ENCODE measurements at places on chromosomes 2 and 18.

DNA sequence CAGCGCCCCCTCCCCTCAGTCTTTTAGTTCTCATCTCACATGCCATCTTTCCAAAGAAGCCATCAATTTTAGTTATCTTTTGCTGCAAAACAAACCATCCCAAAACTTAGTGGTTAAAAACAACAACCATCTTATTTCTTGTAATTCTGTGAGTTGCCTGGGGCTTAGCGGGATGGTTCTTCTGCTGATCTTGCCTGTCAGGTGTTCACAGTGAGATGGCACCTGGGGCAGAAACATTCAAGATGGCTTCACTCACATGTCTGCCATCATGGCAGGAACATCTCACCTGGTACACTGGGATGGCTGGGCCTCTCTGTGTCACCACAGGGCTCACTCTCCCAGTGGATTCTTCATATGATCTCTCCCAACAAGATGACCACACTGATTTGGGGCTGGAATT, 144.5 kb upstream of the MSH6 start:
- DNase-seq: no peak

DNA sequence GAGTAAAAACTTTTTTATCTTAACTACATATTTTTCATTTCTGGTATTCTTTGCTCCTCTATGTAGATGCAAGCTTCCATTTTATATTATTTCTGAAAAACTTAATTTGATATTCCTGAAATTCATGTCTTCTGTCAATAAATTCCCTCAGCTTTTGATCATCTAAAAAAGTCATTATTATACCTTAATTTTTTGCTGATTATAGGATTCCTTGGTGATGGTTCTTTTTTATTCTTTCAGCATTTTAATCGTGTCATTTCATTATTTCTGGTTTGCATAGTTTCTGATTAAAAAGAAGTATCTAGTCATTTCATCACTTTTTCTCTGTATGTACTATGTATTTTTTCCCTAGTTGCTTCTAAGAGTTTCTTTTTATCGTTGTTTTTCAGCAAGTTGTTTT, 241.8 kb upstream of the CYP26B1 start:
- no peak for DNase-seq

DNA sequence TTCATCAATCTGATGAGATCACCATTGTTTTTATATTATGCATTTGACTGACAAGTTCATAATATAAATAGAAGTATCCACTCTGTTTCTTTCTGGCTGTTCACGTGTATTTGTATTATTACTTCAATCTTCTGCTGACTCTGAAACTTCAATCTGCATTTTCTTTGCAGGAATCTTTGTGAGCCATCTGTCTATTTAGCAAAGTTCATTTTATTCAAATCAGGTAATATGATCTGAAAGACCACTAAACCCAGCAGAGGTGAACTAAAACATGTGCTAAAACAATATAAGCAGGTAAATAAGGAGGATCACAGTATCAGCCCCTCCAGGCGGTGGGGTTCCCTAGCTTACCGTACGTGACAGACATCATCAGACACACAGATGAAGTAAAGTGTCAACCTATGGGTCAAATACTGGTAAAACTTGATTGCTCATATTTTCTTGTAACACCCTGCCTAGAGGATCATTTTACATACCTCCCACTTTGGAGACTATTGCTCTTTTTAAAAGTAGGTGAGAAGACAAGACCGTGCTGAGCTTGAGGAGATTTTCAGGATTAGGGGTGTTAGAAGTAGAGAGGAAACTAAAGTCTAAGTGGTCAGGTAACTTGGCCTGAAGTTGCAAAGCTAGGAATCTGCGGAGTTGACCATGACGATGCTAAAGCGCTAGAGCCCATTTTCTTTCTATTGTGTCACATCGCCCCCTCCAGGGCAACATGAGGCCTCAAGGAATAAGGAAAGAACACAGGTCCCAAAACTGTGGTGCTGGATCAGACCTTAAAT, 9.0 kb downstream of the DTNB start:
- DNase-seq: peak; percentile 6

DNA sequence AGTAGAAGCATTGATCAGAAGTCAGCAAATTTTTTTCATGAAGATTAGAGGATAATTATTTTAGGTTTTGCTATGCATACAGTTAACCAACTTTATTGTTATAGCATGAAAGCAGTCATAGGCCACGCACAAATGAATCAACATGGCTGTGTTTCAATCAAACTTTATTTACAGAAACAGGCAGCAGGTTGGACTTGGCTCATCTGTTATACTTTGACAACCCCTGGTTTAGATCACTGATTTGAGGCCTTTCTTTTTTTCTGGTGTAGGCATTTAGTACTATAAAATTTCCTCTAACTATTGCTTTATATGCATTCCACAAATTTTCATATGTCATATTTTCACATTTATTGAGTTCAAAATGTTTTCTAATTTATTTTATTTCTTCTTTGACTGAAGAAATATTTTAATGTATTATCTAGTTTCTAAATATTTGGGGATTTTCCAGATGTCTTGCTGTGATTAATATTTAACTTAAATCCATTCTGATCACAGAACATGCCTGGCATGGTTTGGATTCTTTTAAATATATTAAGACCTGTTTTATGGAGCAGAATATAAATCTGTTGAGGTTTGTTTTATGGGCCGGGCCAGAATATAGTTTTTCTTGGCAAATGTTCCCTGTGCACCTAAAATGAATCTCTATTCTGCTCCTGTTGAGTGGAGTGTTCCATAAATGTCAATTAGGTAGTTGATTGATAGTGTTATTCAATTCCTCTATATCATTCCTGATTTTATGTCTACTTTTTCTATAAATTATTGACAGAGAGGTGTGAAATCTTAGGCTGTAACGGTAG, 116.3 kb upstream of the KLHL29 start:
- DNase-seq: no peak

DNA sequence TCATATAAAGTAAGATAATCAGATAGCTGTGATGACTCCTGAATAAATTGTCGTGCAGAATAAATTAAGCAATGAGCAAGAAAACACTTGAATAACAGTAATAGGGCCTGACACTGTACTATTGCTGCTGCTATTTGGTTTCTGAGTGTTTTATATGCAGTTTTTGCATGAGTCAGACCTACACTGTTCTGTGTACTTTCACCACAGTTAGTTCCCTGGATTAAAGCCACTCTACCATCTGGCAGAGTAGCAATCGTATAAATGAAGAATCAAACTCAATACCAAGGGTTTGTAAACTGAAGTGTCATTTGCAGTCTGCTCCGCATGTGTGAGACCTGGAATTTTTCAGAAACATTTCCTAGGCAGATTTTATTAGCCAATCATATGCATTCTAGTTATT, 398.6 kb upstream of the CDH7 start:
- no peak for DNase-seq

DNA sequence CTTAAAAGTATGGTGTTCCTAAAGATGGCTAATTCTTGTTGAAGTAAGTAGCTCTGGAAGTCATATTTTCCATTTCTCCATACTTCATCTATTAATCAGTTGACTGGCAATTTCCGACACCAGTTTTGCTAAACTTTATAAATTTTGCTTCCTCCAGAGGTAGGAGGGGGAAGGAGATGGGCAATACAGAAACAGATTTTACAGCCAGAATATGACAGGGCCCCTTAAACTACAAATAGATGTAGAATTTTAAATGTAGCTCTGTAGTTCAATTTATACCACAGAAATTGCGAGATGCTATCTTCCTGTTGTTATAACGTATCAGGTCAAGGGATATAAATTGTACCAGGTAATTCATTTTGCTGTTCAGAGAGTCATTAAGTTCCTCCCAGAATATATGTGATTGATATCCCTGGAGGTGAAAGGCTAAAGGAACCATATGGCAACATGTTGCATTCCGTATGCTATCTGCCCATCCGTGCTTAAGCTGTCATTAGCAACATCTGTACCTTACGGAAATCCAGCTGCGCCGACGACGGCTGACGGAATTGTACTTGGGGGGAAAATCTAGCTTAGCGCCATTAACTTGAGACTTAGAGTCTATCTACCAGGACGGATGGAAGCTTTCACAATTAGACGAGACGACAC, 8.4 kb upstream of the NR4A2 start:
- no peak for DNase-seq

DNA sequence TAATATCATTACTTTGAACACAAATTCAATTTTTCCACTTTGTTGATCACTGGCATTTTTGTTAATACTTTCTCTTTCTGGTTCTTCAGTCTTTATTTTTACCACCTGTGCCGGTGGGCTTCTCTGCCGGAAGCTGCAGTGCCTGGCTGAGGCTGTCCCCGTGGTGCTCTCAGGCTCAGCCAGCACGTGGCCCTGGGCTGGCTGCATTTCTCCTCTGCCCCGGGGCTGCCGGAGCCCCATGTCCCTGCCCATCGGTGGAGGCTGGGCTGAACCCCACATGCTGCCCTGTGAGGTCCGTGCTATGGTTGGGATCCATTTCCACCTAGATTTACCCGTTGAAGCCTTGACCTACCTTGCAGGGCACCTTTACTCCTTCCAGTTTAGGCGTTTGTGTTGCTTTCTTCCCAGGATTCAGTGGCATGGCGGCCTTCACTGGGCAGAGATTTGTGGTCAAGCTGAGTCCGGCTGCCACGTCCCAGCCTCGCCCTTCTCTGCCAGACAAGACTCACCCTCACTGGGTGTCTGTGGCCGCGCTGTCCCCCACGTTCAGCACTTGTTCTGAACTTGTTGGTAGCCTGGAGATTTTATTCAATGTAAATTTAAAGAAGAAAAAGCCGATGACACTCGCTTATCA, 12.8 kb upstream of the TMEM18 start:
- no peak for DNase-seq

DNA sequence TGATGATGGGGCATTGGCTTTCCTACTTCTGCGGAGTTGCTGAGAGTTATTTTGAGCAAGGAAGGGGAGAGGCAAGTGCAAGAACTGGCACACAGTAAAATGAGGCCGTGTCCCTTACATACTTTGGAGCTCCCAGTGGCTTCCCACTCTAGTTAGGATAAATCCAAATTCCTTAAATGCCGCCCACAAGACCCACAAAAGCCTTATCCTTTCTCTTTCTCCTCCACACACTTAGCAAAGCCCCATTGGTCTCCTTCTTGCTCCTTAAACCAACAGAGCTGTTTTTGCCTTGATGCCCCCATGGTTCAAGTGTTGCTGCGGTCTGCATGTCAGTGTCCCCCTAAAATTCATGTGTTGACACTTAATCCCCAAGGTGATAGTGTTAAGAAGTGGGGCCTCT, 24.3 kb downstream of the TMEM247 start:
- DNase-seq: no peak

- DNase-seq: no peak
Observed at GRCh38 chr18:5475267-5475666, 68.5 kb downstream of the EPB41L3 start.

- no peak for DNase-seq
Observed at GRCh38 chr18:79077181-79077580, 8.0 kb downstream of the ATP9B start.

DNA sequence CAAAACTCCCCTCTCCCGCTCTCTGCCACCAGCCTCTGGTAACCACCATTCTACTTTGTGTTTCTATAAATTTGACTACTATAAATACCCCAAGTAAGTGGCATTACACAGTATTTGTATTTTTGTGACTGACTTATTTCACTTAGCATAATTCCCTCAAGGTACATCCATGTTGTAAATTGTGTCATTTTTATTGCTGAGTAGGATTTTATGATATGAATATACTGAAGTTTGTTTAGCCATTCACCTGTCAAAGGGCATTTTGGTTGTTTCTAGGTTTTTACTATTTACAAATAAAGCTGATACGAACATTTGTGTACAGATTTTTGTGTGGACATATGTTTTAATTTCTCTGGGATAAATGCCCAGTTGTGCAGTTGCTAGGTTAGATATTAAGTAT, 174.0 kb upstream of the MMADHC start:
- no peak for DNase-seq

DNA sequence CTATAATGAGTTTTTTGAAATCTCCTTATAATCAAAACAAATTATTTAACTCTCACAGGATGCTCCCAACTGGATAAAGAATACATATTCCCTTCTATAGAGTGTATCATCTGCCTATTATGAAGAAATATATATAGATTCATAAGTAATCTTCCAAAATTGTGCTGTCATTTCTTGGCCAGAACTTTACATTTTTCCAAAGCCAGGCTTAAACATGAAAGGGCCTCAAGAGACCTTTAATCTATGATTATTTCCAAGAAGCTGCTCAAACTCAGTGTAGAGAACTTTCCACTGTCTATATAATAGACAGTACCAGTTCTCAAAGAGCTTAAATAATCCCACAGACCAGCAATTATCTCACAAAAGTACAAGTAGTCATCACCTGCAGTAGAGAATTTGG, 211.0 kb downstream of the AKAIN1 start:
- DNase-seq: no peak

DNA sequence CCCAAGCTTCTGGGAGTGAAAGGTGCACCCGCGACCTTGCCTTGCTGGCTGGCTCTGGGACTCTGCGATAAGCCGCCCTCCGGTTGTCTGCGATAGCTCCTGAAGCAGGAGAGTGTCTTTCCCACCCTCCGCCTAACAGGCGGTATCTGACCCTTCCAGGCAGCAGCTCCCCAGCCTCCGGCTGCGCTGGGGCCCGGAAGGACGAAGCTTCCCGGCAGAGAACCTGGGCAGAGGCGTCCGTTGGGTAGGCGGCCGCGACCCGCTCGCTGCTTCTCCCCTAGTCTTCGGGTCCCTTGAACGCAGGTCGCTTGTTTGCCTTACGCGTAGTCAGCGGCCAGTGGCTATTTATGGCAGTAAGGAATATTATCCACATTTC, 446 bp upstream of the RHBDD1 start:
- DNase-seq: peak; percentile 5

DNA sequence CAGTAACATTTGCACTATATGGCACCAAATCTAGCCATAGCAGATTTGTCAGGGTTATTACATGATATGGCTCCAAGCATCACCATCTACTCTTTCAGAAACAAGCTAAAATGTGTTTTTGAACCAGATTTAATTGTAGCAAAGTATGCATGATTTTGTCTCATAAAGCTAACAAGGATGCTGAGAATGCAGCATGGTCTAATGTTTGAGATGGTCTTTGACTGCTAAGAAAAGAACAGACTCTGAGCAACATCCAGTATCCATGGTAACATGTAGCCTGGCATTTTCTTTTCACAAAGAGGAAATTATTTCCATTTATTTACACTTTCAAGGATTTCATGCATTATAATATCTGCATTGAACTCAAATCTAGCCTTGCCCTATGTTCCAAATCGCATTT, 206.5 kb downstream of the PDE1A start:
- DNase-seq: no peak

DNA sequence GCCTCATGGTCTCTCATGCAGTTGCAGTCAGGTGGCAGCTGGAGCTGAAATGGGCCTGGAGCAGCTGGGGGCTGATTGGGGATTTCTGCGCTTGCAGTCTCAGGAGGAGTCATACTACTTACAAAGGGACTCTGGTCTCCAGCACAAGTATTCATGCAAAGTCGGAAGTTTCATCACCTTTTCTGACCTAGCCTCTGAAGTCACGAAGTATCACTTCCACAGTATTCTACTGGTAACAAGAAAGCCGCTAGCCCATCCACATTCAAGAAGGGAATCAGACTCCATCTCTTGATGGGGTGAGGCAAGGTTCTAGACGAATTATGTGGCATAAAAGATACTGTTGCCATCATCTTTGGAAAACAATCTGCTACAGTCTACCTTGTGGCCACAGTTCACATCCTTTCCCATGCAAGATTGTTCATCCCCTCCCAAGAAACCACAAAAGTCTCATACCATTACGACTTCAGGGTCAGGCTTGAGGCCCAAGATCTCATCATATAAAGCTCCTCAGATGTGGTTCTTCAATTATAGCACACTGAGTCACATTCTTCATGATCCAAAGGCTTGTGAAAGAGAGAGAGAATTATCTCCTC, 95.3 kb downstream of the SMC6 start:
- DNase-seq: no peak
